ENCODE measurements at places on chromosomes 5 and 9. TPM values are rescaled to one million over a fixed set of nuclear protein-coding genes. Genes with fewer than 3 reads are reported as not detected.

Gene SPOCK1
- 36.1 TPM for total RNA-seq

Gene PCDHGA2
- 6.6 TPM for total RNA-seq

Gene GNAQ
- 32.3 TPM for total RNA-seq

Gene ADAMTS2
- 76.6 TPM for total RNA-seq

Gene TTC23L
- under 0.01 TPM for total RNA-seq

Gene LRRC19
- total RNA-seq = not detected

Gene MEGF9
- 12.9 TPM for total RNA-seq

Gene GAPT
- total RNA-seq = not detected

Gene DBH
- total RNA-seq = not detected

Gene ARHGAP26
- total RNA-seq = 12.1 TPM
